Breast epithelium (tissue), 4 donors: ENCODE measurements at places on chromosomes 7 and 10. TPM values are rescaled to one million over a fixed set of nuclear protein-coding genes. Genes with fewer than 3 reads are reported as not detected.

Gene TRPV6
- 13.4 TPM for total RNA-seq

GRCh38 chr7:106398786-106399185 lies 114.0 kb upstream of the NAMPT start:
- no peak for DNase-seq

Gene PIP
- 140 TPM for total RNA-seq

- no peak for DNase-seq
These were observed 3.1 kb downstream of the GAD2 start for GRCh38 chr10:26219676-26220075.

Gene HTR5A
- not detected for total RNA-seq

DNA sequence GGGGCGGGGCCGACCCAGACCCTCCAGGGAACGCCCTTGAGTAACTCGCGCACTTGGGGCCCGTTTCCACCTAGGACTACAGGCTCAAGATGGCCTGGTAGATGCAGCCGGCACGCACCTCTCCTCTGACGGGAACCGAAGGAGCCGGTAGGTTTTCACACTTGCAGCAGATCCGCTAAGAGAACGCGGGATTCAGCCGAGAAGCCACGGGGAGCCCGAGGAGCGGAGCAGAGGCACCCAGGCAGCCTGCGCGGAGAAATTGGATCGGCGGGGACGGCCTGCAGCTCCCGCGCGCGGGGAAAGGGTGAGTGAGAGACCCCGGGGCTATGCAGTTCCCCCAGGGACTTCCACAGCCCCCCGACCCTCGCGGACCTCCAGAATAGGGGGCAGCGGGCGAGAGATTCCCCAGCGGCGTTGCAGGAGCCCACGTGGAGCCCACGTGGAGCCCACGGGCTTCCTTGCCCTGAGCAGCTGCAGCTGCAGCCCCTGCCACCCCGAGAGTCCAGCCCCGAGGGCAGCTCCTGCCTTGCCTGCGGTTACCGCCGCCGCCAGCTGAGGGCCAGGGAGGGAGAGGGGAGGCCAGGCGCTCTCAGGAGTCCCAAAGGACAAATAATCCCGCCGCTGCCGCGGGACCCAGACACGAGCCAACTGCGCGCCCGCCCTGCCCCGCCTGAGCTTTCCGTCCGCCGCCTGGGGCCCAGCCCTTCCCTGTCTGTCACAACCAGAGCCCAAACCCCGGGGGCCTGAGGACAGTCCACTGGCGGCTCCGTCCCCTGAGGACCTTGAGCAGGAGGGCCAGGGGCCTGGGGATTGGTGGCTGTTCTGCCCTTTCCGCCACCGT lies 13.1 kb downstream of the IFT22 start:
- DNase-seq, result peak; percentile 75

Gene TFEC
- total RNA-seq, result 7.2 TPM

DNA sequence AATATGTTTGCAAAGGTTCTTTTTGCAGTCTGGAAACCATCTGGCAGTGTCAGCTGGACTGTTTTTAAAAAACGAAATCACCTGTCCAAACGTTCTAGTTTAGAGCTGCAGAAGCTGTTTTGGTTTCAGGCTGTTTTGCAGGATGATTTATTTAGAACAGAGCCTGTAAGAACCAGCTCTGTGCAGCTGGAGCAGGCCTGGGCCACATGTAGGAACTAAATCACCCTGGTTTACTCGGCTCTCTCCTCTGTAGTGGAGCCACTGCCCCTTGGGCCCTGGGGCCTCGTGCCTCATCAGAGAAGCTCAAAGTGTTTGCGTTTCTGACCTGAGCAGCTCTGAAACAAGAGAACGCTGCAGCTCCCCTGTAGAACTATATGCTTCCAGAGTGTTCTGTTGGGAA lies 142.5 kb downstream of the ACTR3B start:
- DNase-seq, result no peak

DNA sequence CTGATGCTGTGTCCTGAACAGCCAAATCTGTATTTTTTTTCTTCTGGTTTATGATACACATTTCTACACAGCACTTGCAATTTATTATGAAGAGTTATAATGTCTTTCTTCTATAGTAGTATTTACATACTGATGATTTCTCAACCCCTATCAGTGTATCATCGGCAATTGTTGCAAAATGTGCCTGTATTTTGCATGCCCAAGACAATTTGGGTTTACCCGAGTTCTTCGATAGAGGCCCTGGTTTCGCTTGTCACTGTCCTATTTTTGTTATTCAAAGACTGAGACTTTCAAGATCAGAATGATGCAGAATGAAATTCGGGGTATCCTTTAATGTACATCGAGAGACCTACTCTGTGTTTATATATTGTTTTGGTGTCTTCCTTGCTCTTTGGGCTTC lies 184.5 kb upstream of the PRSS58 start:
- DNase-seq, result no peak

Gene HDAC9
- 7.2 TPM for total RNA-seq
